SK-MEL-5 (cell line): ENCODE measurements at places on chromosomes 5 and 9.

GRCh38 chr9:137369911-137370764 lies 52.8 kb downstream of the EXD3 start:
- no peak for DNase-seq

- DNase-seq, result no peak
These were observed 787.3 kb downstream of the KCTD16 start for GRCh38 chr5:144958002-144958401.

DNA sequence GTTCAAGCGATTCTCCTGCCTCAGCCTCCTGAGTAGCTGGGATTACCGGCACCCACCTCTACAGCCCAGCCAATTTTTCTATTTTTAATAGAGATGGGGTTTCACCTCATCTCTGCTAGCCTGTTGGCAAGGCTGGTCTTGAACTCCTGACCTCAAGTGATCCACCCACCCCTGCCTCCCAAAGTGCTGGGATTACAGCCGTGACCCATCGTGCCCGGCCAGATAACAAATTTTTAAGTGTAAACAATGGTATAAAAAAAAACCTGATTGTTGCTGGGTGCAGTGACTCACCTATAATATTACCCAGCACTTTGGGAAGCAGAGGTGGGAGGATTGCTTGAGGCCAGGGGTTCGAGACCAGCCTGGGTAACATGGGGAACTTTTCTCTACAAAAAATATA lies 28.0 kb upstream of the N4BP3 start:
- no peak for DNase-seq

GRCh38 chr5:98602534-98603112 lies 170.8 kb upstream of the RGMB start:
- DNase-seq, result no peak

- DNase-seq, result no peak
These were observed 2083.0 kb upstream of the ACO1 start for GRCh38 chr9:30301271-30301963.

- no peak for DNase-seq
These were observed 52.4 kb downstream of the FAM170A start for GRCh38 chr5:119681734-119682133.
